ENCODE measurements at places on chromosomes 5 and 9.

- DNase-seq: no peak
These were observed 1.6 kb downstream of the ACSL6 start for GRCh38 chr5:132009706-132010405.

GRCh38 chr9:109150925-109151545, 16.0 kb downstream of the FRRS1L start:
- DNase-seq: no peak

DNA sequence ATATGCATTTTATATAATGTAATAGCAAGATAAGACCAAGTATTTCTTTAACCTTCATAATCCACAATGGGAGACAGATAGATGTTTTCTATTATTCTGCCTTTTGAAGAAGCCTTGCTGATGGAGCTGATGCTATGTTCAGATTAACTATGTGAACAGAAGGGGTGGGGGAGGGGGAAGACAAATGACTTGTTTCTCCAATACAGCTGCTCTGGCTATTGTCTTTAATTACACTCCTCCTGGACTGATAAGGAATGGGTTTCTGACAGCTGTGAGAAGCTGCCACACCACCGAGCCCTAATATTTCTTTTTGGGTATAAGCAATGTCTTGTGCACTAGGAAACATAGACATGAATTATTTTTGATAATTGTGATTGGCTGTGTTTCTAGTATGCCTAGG, 62.0 kb downstream of the CAVIN4 start:
- no peak for DNase-seq

- DNase-seq: no peak
These were observed 207.7 kb upstream of the PRR16 start for GRCh38 chr5:120256376-120256775.

DNA sequence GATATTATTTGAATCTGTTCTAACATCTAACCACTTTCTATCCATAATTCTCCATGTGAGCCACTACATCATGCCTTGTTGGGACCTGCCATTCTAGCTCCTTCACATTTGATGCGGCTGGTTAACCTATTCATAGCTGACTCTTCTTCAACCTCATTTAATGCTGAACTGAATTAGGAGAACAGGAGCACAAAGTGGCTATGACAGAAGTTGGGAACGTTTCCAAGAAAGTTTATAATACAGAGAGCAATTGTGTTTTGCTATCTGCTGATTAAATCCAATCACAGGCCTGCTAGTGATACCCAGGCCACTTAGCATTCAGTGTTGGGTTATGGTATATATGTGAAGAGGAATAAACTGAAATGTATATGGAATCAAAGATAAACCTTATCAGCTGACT, 440.3 kb downstream of the PTPRD start:
- DNase-seq: no peak

DNA sequence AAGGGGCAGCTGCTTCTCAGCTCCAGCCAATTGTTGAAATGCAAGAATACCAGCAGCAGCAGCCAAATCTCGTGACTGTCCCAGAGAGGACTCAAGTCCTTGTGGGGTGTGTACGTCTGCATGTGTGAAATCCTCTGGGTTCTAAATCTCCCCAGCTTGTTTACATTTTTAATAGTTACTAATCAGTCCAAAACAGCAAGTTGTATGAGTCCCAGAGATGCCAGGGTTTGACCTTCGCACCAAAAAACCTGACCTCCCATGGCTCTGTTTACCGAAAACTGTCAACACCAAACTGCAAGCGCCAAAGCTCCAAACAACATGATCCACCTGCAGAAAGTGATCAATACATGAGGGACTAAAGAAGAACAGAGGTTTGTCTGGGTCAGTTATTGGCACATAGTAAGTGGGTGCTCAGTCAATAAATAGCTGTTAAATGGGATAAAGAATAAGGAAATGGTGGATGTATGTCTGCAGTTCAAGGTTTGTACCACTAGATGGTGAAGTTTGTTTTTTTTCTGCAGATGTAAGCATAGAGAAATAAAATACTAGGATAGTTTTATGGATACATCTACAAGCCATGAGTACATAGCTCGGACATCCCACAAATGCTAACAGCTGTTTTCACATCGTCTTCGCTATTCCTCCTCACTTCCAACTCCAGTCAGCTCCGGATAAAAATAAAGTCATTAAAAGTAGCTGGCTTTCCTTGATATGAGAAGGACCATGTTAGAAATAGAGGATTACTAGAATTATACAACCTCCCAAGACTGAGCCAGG, 85.3 kb upstream of the ADRB2 start:
- peak; percentile 82 for DNase-seq

DNA sequence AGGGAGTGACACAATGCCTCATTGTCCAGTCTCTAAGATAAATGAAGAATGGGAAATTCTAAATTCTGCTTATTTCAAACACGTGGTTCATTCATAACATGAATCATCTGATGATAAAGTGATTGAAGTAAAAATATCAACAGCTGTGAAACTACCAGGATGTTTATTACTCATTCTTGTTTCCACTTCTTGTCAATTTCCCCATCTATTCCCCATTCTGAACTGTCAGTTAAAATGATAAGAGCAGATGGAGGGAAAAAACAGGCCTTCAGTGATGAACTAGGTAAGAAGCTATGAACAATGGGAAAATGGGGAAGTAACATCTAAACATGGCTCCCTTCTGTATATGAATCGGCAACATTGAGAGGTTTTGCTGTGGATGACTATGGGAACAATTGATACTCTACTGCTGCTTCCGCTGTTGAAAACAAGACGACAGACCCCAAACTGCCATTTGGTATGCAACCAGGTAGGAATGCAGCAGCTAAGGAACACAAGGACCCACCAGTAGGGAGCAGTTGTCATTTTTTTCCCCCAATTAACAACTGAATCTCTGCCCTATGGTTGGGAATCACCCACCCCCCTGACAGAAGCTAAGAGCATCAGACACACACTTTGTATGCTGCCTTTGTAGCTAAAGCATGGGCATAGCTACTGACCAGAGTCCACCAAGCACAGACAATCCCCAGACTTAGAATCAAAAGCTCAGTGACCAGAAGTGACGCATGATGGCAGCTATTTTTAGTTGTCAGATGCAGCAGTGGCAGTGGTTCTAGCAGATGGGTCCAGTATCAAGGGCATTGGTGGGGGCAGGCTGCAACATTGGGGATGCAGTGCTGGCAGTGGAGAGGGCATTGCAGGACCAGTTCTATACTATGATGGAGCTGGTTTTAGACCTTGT, 52.9 kb upstream of the ZNF366 start:
- DNase-seq: peak; percentile 82

DNA sequence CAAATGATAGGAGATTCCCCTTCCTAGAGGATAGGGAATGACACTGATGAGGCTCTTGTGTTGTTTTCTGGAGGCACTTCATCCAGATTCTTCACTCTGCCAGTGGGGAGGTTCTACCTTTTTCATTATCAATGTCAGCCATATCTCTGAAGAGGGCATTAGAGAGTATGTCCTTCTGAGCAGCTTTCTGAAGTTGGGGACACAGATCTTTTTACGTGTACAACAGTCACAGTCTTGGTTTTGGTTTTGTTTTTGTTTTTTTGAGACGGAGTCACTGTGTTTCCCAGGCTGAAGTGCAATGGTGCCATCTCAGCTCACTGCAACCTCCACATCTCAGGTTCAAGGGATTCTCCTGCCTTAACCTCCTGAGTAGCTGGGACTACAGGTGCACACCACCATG, 22.6 kb downstream of the CENPH start:
- no peak for DNase-seq

- DNase-seq: no peak
These were observed 20.9 kb downstream of the FOXE1 start for GRCh38 chr9:97873882-97874281.

DNA sequence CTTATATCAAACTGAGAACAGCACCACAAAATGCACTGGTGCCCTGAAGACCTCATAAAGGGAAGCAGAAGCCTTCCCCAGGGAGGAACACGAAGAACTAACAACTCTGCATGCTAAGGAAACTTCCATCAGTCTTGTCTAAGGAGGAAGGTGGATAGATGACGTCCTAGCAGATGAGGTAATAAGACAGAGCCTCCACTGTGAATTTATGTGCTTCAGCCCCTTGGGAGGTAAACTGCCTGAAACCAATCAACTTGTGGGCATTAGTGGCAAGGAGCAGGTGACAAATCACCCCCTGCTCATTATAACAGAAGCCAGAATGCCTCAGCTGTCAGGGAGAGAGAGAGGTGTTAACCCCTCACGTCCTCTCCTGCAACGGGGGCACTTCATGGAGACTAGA, 48.9 kb upstream of the SPIN1 start:
- no peak for DNase-seq

- DNase-seq: no peak
These were observed 376.9 kb upstream of the KCNN2 start for GRCh38 chr5:113984928-113985327.

GRCh38 chr5:10145923-10146401, 103.7 kb downstream of the ATPSCKMT start:
- DNase-seq: no peak

GRCh38 chr5:135307143-135307903, 91.7 kb downstream of the MACROH2A1 start:
- DNase-seq: no peak

- no peak for DNase-seq
These were observed 14.4 kb upstream of the S1PR3 start for GRCh38 chr9:88976890-88977257.

- no peak for DNase-seq
These were observed 1.8 kb upstream of the GALNT12 start for GRCh38 chr9:98805506-98806272.

DNA sequence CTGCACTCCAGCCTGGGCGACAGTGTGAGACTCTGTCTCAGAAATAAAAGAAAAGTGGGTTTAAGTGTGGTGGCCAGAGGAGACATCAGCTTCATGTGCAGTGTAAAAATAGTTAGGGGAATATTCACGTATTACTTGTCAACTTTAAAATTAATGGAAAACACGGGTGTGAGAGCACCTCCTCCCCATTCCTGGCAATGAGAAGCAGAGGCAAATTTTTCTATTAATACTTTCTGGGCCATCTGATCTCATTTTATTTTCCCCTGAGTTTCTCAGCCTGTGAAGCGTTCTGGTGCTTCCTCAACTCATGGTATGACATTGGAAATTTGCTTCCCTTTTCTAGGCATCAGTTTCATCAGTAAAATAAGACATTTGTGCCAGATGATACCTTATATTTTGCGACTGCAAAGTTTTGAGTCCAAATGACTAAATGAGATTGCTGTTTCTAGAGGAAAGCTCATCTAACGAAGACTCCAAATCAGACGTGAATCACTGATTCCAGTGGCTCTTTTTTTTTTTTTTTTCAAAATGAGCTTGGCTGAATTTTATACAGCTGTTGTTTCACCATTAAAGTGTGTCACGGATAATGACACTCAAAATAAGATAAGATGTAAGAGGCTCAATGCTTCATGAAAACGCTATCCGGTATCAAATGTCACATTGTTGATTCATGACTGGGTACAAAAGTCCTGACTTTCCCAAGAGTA, 104.6 kb downstream of the MSX2 start:
- no peak for DNase-seq

DNA sequence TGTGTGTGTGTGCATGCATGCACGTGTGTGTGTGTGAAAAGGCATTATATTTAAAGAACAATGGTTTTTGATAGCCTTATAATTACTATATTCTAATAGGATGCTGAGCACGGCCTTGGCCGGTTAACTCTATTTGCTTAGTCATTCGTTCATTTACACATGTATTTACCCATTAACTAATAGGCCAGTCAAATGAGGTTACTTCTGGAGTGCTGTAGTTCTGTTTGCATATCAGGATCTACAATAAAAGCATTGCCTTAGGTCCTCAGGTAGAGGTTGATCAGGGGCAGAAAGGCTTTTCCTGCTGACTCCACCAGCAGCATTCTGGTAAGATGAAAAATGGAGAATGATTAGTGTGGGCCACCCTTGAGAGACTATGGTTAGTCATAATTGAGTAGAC, 219.0 kb downstream of the COMMD10 start:
- no peak for DNase-seq

GRCh38 chr9:127438394-127438793, 12.8 kb downstream of the RPL12 start:
- no peak for DNase-seq

DNA sequence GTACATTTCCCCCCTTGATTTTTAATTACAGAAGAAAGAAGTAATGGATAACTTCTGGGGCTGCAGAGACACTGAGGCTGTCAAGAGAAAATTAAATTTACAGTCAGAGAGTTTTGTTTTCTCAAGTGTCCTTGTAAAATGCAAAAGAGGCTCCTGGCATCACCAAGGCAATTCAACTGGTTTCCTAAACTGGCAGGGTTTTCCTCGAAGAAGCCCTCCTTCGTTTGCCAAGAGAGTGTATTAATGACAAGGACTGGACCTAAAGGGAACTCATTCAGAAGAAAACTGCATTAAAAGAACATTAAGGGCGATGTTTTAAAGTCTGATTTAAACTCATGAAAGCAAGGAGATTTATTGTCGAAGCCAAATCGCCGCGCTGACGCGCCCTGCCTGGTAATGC, 476.9 kb downstream of the ZSWIM6 start:
- DNase-seq: no peak

GRCh38 chr9:87556039-87556438, 58.4 kb downstream of the DAPK1 start:
- DNase-seq: peak; percentile 61

DNA sequence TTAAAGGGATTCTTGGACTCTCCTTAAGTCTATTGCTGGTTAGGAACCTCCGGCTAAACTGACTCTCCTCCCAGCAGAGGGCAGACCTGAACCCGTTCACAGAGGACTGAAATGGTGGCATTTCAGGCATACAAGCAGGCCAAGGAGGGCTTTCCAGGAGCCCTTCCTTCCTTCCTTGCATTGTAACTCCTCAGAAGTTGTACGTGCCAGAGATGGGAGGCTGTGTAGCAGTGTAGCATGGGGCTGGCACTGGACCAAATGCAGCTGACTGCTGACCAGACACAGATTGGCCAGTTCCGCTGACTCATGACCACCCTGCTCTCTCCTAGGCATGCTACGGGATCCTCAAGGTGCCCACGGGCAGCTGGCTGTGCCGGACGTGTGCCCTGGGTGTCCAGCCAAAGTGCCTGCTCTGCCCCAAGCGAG, 36.4 kb downstream of the JADE2 start:
- peak; percentile 98 for DNase-seq

GRCh38 chr9:110330484-110331105, 7.1 kb downstream of the TXNDC8 start:
- no peak for DNase-seq

GRCh38 chr5:72818866-72819534, 2.5 kb downstream of the TNPO1 start:
- peak; percentile 81 for DNase-seq

GRCh38 chr5:30845194-30845593, 348.3 kb upstream of the CDH6 start:
- no peak for DNase-seq

- DNase-seq: no peak
These were observed 31.1 kb upstream of the IQGAP2 start for GRCh38 chr5:76371960-76372322.

DNA sequence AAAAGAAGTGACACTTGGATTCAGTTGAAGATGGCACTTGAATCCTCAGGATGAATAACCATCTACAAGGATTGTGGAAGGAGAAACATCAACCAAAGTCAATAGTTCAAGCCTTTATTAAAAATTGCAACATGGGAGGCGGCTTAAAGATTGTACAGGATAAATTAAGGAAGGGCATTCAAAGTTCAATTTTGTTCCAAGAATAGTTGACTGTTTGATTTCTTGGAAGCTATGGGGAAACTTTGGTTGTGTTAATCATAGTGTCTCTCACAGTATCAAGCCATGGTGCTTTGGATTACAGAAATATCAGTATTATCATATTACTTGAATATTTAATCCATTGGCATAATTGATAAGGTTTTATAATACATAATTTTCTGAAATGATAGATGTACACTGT, 1844.3 kb downstream of the MAT2B start:
- DNase-seq: no peak

- peak; percentile 37 for DNase-seq
These were observed 1.7 kb upstream of the SLC34A1 start for GRCh38 chr5:177382423-177383029.
